ENCODE measurements at places on chromosomes 12 and 14.

GRCh38 chr14:27184427-27184826, 586.6 kb upstream of the NOVA1 start:
- DNase-seq = peak; percentile 87

DNA sequence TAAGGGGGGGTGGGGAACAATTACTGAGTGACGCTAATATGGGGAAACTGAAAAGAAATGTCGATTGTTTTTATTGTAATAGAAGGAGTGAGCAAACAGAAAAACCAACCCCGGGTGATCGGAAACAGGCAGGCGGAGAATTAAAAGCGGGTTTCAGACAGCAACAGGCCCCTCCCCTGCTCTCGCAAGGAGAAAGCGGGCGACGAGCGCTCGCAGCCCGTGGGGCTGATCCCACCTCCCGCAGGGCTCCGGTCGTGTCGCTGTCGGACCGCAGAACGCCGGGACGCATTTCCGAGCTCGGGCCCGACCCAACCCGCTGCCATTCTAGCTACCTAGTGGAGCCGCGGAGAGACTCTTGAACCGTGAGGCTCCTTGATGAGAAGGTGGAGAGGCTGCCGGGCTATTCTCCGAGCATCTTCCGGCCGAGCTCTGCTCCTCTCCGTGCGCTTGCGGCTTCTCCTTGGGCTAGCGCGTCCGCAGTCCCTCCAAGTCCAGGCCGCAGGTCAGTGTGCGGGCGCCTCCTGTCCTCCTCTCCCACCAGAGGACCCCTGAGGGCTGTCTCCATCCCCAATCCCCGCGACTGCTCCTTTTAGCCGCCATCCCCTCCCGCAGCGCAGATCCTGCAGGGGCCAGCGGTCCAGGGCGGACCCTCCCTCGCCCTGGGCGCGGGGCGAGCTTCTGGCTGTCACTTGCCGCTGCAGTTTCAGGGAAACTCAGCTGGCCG, 4.1 kb upstream of the PAX9 start:
- DNase-seq = no peak

- no peak for DNase-seq
Observed at GRCh38 chr14:89214221-89214965, 202.6 kb downstream of the FOXN3 start.

- DNase-seq = no peak
Observed at GRCh38 chr12:102631274-102631673, 150.9 kb upstream of the IGF1 start.

DNA sequence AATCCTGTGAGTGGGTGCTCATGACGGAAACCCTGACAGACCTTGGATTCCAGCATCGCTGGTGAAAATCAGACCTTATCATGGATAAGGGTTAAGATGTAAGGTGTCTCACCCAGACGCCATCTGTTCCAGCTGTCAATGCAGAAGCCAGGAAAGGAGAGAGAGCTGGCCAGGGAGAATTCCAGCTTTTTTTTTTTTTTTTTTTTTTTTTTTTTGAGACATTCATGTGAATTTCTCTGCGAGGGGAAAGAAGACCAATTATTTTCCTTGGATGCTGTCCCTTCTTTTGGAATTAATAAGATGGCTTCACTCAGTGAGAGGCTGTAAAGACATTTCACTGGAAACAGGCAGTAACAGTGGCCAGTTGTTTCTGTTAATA, 1.8 kb downstream of the TRAF3 start:
- DNase-seq = no peak

DNA sequence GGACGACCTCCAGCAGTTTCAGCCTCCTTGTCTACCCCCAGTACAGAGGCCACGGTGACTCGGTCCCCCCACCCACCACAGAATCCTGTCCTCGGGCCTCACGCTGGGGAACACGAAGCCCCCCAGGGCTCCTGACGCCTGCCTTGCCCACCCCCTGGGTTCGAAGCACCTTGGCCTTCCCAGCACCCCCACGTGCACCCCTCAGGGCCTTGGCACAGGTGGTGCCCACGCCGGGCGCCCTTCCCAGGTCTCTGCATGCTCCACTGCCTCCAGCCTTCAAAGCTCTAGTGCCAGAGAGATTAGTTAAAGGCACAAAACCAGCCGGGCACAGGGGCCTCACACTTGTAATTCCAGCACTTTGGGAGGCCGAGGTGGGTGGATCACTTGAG, 61.8 kb downstream of the NOC4L start:
- DNase-seq = no peak

GRCh38 chr12:99334285-99335056, 313.1 kb upstream of the GARIN6 start:
- DNase-seq = no peak

GRCh38 chr12:51631591-51631990, 40.6 kb downstream of the SCN8A start:
- peak; percentile 80 for DNase-seq

GRCh38 chr12:19997656-19998400, 370.5 kb upstream of the PDE3A start:
- DNase-seq = peak; percentile 18

- DNase-seq = no peak
Observed at GRCh38 chr14:64563696-64564095, 13.9 kb downstream of the PPP1R36 start.

GRCh38 chr12:6763380-6763779, 2.8 kb upstream of the PTMS start:
- no peak for DNase-seq

DNA sequence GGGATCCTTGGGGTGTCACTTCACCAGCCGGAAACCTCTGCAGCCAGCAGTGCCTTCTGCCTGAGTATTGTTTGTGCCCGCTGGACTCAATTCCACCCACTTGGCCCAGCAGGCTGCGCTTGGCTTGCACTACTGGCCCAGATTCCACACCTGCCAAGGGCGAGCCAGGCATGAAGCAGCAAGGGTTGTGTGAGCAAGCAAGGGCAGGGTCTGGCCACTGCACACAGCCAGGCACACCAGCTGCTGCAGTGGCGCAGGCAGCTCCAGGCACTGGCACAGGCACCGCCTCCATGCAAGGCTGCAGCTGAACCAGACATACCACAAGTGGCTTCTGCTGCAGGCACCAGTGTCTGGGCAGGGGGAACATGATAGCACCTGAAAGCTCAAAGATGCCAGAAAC, 99.5 kb downstream of the NUAK1 start:
- no peak for DNase-seq

DNA sequence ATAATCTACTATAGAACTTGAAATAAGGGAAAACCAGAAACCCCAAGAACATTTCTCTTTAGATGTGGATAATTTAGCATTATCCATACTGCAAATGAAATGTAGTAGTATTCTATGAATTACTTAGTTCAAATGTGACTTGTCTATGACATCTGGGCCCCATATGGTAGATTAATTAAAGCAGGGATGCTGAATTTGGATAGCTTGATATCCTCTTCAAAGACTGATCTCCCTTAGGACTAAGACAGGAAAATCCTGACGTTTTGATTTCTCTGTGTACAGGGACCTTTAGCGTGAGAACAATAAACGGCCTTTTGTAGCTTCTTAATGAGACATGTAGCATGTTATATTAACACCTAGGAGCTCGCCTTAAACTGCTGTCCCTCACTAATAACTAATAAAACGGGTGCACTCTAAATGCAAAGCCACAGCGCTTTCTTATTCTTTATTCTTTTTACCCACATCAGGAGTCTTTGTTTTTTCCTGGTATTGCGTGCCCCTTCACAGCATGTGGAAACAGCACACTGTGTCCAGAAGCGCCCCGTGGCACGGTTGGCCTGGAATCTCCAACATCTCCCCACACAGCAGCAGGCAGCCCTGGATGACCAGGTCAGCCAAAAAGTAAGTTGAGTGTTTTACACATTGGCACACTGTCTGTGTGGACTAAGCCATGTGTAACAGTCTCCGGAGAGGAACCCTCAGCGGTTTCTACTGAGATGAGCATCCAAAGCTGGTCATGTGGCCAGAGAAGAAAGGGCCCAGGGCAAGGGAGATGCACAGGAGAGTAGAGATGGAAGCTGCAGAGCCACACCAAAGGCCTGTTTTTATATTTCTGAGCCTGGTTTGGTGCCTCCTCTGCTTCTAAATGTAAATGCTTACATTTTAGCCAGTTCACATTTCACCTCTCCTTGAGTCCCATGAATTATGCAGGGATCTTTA, 93.1 kb downstream of the SRGAP1 start:
- no peak for DNase-seq

- DNase-seq = peak; percentile 42
Observed at GRCh38 chr12:104930388-104931326, 27.4 kb downstream of the SLC41A2 start.

GRCh38 chr12:3273409-3273853, 196.3 kb downstream of the TSPAN9 start:
- peak; percentile 26 for DNase-seq

DNA sequence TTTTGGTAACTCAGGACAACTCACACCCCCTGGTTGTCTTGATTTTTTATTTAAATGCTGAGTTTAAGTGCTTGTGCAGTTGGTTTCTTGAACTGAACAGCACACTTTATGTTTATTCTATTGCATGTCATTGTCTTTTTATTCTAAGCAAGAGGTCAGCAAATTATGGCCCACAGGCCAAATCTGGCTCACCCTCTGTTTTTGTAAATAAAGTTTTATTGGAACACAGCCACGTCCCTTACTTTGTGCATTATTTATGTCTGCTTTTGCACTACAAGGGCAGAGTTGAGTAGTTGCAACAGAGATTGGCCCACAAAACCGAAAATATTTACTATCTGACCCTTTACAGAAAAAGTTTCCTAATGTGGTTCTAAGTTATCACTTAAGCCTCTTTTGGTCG, 52.3 kb downstream of the SUDS3 start:
- DNase-seq = no peak

GRCh38 chr12:109591041-109591440, 17.4 kb downstream of the MVK start:
- DNase-seq = no peak

GRCh38 chr12:105164068-105164467, 56.5 kb downstream of the WASHC4 start:
- no peak for DNase-seq

- no peak for DNase-seq
Observed at GRCh38 chr12:63404611-63405010, 253.6 kb upstream of the AVPR1A start.

DNA sequence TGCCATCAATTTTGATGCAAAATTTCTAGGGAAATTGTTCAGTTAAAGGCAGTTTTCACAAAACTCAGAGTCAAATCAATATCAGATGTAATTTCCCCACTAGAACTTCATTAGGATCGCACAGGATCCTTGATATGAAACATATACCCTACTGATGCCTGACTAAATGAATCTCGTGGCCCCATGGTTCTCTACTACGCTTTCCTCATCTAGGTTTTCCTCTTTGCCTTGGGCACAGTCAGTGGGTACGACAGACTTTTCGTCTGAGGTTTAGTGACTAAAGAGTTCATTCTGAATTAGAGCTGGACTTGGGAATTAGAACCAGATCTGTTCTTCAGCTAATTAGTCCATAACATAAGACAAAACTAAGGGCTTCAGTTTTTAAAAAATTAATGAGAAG, 42.5 kb upstream of the GNPNAT1 start:
- DNase-seq = no peak

- DNase-seq = peak; percentile 99
Observed at GRCh38 chr12:75705749-75706711, 194.6 kb upstream of the KRR1 start.

DNA sequence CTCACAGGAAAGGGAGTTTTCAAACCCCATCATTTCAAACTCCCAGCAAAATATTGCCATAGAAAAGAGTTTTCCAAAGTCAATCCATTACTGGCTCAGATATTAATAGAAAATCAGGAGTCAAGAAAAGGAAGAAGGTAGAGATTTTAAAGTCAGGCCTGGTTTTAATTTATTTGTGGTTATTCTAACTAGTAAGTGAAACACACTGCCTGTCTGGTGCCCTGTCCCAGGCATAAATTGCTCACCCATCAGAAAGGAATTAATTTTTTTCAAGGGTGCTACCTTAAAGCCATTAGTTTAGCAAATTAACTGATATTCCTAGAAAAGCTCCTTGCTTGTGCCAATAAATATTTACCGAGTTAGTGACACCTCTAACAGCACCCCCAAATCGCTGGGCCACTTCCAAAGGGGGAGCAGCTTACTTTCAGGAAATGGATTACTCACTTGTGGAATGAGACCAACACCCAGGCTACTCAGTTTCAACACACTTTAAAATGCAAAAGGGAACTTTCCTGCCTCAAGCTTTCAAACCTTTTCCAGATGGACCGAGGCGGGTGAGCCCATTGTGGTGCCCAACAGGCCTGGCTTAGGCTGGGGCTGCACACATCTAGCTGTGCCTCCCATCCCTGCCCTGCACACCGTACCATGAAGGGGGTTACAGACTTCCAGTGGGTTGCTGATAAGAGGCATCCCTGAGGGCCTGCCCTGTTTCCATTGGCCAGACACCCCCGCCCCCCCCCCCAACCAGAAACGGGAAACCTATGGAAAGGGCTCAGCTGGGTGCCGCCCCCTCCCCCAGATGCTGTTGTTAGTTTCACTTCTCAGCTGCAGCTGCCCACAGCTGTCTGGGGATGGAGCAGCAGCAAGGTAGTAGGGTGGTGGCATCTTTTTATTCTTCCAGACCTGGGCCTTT, 117.2 kb downstream of the SAMD4A start:
- DNase-seq = peak; percentile 91

GRCh38 chr12:94795520-94795919, 145.2 kb upstream of the TMCC3 start:
- peak; percentile 66 for DNase-seq

- DNase-seq = no peak
Observed at GRCh38 chr12:88932457-88932856, 352.2 kb upstream of the KITLG start.

- peak; percentile 59 for DNase-seq
Observed at GRCh38 chr12:24778486-24779304, 170.2 kb downstream of the BCAT1 start.

GRCh38 chr12:27572486-27573255, 48.7 kb downstream of the PPFIBP1 start:
- DNase-seq = peak; percentile 72

DNA sequence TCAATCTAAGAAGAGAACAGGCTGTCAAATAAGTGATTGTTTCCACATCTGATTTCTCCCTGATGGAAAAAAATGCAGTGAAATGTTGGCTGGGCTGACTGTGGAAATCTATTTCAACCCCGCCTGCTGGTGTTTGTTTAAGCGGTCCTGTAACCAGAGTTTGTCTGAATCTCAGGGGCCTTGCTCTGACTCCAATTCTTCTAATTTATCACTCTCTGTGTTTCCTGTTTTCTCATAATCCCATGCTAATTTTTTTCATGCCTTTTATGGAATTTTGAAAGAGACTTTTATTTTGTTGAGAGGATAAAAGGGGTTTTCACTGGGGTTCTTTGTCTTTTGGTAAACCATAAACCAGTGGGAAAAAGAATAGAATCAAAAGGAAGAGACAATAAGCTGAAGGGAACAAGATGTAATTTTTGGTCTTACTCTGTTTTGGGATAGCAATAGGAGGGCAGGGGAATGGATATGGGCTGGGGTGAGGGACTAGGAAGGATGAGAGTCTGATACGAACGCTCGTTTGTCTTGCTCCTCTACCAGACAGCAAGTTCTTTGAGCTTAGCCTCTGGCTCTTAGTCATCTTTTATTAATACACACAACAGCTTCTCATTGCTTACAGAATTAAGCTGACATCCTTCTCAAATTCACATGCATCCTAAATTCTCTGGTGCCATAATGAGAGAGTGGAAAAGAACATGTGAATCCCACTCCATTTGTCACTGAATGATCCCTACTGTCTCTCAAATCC, 8.0 kb upstream of the MGP start:
- DNase-seq = no peak

GRCh38 chr12:57146092-57146491, 1.3 kb downstream of the LRP1-AS start:
- DNase-seq = no peak

- no peak for DNase-seq
Observed at GRCh38 chr12:58673021-58673420, 247.3 kb downstream of the LRIG3 start.

Data from HCEC 1CT (cell line).